ENCODE measurements at places on chromosomes 2 and 18.

GRCh38 chr2:118557016-118557415, 290.4 kb downstream of the EN1 start:
- DNase-seq = no peak

DNA sequence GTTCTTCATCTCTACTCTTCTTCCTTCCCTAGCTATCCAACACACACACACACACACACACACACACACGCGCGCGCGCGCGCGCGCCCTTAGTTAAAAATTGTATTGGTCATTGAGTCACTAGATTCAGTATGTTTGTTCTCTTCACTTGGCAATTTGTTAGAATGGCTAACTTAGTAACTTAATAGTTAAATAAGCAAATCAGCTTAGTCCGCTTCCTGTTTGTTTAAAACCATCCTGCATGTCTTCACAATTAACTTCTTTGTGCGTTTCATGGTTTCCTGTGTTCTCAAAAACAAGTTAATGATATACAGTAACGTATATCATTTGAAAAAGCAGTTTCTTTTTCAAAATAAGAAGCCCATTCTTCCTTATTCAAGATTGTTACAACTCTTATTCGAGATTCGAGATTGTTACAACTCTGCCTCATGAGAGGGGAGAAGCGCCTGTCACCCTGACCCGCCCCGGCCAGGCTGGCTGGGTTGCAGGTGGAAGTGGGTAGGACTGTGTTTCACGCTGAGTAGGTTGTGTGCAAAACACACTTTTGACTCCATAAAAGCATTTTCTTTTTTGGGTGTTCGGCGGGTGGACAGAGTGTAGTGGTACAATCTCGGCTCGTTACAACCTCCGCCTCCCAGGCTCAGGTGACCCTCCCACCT, 9.5 kb upstream of the CNNM3 start:
- DNase-seq = peak; percentile 12

DNA sequence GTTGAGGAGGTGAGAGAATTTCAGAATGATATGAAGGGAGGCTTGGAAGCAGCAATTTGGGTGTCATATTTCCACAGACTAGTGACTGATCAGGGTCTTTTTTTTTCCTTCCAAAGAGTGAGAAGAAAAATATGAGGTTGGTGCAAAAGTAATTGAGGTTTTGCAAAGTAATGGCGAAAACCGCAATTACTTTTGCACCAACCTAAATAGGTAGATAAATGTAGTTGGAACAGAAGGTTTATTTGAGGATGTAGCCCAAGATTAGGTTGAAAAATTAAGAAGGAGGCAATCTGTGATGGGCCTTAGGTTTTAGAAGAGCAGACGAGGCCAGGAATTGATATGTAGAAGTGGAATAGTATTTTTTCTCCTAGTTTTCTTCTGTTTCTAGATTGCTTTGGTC, 7.8 kb upstream of the LTBP1 start:
- DNase-seq = no peak

- DNase-seq = no peak
Observed at GRCh38 chr18:12852566-12853315, 31.3 kb downstream of the PTPN2 start.

GRCh38 chr18:56741685-56742084, 90.5 kb downstream of the WDR7 start:
- DNase-seq = no peak

DNA sequence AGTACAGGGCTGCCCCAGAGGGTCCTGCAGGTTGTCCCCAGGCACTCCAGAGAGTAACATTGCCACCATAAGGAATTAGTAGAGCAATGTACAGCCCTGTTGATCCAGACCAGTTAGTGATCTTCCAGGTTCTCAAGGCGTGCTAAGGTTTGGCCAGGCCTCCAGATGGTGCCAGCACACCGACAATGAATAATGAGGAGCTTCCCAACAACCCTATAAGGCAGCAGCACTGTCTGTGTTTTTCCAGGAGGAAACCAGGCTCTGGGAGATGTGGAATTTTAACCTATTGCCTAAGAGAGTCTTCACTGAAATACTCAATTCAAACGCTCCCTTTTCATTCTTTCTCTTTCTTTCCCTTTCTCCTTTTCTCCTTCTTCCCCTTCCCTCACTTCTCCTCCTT, 122.1 kb downstream of the MGAT5 start:
- no peak for DNase-seq

DNA sequence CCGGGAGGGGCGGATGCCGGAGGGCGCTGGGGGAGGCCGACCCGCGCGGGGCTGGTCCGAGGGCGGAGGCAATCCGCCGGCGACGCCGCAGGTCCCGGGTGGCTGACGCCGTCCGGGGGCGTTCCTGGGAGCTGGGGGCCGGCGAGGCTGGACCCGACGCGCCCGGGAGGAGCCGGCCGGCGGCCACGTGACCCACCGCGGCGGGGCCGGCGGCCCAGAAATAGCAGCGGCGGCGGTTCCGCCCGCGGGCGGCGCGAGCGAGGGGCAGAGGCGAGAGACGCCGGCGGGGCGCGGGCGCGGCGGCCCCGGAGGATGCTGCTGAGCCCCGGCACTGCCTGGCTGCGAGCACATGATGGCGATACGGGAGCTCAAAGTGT, at the start of gene RAB31:
Gene RAB31, plus strand, starts transcription at position 245 of the 377 bp plus-strand sequence. Its CDS starts 105 bp downstream, at position 350.
- peak; percentile 24 for DNase-seq

GRCh38 chr2:199975273-199975895, 20.0 kb downstream of the MAIP1 start:
- DNase-seq = no peak

- DNase-seq = no peak
Observed at GRCh38 chr2:160568856-160569255, 75.2 kb upstream of the RBMS1 start.

GRCh38 chr2:134718023-134718816, 580 bp downstream of the TMEM163 start:
- peak; percentile 30 for DNase-seq

DNA sequence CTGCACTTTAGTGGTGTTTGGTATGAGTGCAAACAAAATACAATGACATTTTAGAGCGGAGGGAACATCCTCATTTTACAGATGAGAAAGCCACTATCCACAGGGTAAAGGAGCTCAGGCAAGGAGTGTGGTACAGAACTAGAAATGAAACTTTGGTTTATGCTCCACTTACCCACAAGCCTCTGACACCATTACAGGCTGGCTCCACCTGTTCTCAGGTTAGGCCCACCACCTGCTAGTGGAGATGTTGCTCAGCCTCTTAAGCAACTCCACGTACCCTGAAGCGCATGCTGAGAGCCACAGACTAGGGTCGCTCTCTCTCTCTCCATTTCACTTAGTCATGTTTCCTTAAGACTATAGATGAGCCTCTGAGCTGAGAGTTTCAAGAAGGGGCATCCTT, 130.0 kb downstream of the MBD2 start:
- no peak for DNase-seq

DNA sequence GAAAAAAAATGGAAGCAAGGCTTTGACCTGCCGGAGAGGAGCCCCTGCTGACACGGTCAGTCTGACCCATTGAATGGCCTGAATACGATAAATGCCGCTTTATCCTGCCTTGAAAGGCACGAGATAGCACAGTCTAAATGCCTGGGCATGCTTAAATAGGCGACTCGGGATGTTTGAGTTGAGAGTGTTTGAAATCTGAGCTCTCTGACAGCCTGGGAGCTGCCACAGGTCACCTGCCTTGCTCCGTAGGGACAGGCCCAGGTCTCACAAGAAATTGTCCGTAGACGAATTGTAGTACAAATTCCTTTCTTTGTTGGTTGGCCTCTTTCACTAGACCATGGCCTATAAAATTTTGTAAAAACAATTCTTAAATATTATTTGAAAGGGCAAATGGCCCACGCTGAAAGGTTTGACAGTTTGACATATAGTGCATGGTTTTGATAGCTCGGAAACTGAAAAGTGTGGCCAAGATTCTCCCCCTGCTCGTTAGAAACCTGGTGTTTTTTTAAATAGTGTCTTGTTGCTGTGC, 72.8 kb downstream of the MEIS1 start:
- no peak for DNase-seq

DNA sequence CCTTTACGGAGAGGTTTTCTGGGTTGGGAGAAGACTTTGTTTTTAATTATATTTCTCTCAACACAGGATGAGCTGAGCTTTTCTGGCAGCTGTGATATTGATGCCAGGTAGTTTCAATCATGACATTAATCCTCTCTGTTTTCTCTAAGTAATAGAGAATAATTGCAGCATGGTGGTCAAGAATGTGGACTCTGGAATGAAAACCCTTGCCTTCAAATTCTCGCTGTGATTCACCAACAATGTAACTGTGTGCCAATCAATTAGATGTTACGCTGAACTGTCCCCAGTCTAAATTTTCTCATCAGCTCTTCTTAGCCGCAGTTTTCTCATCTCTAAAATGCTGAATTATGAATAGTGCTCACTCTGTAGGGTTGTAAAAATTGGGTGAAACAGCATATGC, 31.6 kb upstream of the PPM1B start:
- DNase-seq = no peak

- DNase-seq = peak; percentile 83
Observed at GRCh38 chr2:4762951-4763376, 929.2 kb upstream of the SOX11 start.

GRCh38 chr18:75216911-75217689, 6.5 kb downstream of the TSHZ1 start:
- DNase-seq = no peak

DNA sequence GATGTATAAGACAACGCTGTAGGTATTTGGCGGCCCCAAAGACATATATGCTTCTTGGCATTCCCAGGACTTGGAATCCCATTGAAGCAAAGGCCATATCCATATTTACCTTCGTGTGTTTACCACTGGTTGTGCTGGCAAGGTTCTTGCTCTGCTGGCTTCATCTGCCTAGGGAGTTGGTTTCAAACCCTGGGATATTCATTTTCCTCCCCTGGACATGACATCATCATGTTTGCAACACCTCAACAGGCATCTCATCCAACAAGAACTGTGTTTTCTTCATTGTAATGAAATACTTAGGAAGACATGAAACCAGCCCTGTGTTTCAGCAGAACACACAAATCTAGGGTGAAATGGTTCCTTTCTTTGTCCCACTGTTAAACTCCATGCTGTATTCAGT, 77.9 kb upstream of the PHLPP1 start:
- DNase-seq = no peak

GRCh38 chr2:216001216-216002100, 11.9 kb downstream of the MREG start:
- no peak for DNase-seq

DNA sequence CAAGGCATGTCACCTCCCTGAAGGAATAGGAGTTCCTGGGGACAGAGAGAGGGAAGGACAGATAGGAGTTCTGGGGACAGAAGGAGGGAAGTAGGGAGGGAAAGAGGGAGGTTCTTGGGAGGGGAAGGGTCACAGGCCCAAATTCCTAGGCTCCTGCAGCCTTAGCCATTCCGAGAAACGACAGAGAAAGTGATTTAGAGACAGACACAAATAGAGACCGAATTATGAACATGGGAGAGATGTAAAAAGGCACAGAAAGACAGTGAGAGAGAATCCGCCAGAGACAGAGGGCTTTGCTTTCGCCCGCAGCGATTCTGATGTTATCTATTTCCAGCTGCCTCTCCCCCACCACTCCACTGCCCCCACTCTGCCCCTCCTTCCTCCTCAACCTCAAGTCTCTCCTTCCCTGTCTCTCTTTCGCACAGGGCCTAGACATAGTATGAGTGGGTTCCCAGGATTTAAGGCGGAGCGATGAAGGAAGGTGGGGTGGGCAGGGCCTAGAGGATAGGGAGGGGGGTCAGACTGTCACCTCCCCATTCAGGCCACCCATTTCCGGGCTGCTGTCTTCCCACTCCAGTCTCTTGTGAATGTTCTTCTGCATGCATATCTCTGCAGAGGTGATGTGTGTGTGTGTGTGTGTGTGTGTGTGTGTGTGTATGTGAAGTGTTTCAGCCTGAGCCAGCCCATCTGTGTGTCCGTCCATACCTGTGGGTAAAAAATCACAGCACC, 3.3 kb upstream of the WNT6 start:
- no peak for DNase-seq

Data from NCI-H2081 (cell line).